Hypothalamus (tissue), 51 donors: ENCODE measurements at places on chromosomes 3 and 15.

DNA sequence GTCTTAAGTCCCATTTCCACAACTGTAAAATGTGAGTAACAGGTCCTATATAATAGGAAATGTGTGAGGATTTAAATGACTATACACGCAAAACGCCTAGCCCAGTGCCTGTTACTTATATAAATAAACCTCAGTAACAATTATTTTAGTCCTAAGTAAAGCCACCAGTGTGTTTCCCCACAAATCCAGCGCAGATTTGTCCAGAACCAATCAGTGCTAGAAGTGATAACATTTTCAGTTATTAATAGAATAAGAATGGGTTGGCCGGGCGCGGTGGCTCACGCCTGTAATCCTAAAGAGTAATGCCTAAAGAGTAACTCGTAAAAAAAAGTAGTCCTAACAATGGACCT lies 561 bp downstream of the RPAP1 start:
- DNase-seq = no peak

- DNase-seq = no peak
Measured at GRCh38 chr3:65398953-65399352, 639.8 kb downstream of the MAGI1 start.

- DNase-seq = no peak
Measured at GRCh38 chr3:170531054-170531453, 54.8 kb downstream of the SLC7A14 start.

DNA sequence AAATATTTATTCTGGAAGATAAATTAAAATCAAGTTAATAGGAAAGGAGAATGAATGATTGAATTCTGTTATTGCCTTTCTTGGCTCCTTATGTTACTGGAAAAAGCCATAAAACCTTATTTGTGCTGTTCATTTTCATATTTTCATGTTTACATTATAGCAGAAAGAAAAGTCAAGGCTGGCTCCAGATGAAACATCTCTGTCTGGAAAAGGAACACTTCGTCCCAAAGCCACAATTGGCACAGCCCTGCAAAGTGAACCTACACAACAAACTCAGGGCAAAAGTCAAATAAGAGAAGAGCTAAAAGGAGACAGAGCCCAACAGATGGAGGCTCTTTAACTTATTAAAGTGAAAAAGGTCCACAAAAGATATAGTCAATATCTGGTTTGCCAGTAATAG lies 73.4 kb downstream of the GTPBP8 start:
- no peak for DNase-seq

DNA sequence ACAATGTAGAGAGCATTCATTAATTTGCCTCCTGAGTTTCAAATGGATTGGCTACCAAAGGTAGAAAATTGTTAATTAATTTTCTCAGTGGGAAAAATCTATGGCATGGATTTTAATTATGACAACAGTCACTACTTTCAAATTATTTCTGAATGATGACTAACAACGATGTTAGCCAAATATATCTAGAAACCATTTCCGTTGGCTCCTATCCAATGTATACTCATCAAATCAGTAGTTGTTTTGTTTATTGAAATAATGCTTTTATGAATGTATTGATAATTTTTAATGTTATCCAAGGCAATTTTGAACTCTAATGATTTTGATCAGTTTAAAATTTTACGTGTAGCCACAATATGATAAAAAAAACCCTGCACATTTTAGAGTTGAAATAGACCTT lies 333.4 kb downstream of the NAALADL2 start:
- no peak for DNase-seq

GRCh38 chr3:100869787-100870186 lies 123.4 kb downstream of the ABI3BP start:
- no peak for DNase-seq

GRCh38 chr15:101063891-101064794 lies 145.0 kb downstream of the LRRK1 start:
- no peak for DNase-seq

- no peak for DNase-seq
Measured at GRCh38 chr15:63503739-63504246, 600 bp upstream of the USP3 start.

GRCh38 chr15:85582131-85583079 lies 202.0 kb downstream of the AKAP13 start:
- peak; percentile 15 for DNase-seq

DNA sequence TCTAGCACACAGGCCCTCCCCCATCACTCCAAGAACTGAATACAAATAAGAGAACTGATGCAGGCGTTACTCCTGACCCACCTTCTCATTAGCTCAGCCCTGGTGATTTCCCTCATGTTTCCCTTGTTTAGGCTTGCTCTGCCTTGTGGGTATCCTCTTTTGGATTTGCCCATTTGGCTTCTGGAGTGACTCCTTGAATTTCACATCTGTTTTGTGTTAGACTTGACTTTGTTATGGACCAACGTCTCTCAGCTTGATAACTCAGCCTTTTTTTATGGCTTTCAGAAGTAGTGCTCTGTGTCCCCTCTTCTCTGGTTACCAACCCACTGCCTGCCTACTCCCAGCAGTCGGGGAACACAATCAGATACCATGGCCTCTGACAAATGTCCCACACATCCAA lies 11.3 kb upstream of the TMOD3 start:
- no peak for DNase-seq

DNA sequence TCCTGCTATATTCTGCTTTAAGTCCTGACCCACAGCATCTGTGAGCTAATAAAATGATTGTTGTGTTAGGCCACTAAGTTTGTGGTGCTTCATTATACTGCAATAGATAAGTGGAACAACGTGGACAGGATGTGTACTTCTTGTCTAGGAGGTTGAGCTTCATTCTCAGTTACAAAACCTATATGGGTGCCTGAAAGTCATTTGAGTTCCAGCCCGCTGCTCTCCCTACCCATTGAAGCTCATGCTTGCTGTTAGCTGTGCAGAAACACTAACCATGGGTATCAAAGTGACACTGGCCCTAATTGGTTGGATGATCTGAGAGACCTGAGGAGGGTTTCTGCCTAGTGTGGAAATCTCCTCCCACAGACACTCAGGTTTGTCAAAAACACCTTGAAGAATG lies 357.2 kb downstream of the PDCD6IP start:
- DNase-seq = no peak

- no peak for DNase-seq
Measured at GRCh38 chr3:37050282-37050681, 57.0 kb downstream of the MLH1 start.

DNA sequence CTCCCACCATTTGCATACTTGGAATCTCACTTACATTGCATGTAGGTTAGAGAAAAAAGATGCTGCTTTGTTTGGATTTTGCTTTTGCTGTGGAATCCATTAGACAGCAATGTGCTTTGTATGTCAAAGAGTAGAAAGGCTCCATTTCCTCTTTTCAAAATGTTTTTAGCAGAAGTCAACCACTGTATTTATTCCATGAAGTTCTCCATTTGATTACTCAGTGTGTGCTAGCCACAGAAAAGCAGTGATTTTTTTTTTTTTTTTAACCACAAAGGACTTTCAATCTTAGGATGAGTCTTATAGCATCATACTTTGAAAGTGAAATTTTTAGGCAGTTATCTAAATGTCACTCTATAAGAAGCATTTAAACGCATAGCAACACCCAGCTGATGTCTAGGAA lies 285.0 kb upstream of the ADAMTS9 start:
- no peak for DNase-seq

GRCh38 chr3:178950676-178951075 lies 120.9 kb downstream of the ZMAT3 start:
- no peak for DNase-seq

DNA sequence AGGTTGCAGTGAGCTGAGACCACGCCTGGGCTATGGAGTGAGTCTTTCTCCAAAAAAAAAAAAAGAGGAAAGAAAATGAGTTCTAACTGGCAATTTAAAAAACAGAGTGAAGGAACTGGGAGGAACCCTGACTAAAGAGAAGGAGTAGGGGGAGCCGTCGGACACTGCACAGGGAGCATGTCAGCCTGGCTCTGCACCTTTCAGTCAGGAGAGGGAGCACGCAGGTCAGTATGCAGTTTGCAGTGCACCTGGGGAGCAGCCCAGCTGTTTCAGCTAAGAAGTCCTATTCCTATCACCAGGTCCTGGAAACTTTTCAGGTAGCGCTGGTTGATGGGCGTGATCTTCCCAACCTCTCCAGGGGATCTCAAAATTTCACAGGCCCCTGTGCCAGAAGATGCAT lies 14.9 kb upstream of the ZXDC start:
- DNase-seq = no peak

DNA sequence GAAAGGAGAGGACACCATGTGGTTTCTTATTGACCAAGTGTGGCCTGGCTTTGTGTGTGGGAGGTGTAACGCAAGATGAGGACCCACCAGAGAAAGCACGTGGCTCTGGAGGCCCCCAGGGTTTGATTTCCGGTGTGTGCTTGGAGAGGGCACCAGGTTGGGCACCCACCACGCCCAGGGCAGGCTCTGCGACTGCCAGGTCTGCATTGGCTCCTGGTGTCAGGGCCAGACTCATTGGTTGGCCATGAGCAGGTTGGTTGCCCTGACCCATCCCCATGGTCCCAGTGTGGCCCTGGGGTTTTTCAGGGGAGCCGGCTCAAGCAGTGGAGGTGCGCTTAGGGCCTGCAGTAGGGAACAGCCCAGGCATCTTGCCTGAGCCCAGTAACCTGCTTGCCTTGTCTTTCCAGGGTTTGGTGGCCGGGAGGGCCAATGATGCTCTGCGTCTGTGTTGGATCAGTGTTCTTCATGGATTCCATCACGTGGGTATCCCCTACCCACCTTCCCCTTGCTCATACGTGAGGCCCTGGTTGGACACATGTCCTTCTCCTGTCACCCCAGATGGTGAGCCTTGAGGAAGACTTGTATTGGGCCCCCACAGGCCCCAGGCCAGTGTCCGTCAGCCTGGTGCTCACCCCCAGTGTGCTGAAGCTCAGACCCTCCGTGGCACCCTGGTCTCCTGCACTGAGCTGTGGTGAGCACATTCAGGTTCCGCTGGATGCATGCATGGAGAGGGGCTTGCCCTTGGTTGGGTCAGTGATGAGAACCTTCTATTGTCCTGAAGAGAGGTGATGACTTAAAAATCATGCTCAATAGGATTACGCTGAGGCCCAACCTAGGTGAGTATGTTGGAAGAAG lies 193.9 kb downstream of the UBE3A start:
- no peak for DNase-seq

- no peak for DNase-seq
Measured at GRCh38 chr3:32438596-32439344, 47.1 kb downstream of the CMTM7 start.

GRCh38 chr15:53414167-53414566 lies 345.3 kb downstream of the WDR72 start:
- no peak for DNase-seq

DNA sequence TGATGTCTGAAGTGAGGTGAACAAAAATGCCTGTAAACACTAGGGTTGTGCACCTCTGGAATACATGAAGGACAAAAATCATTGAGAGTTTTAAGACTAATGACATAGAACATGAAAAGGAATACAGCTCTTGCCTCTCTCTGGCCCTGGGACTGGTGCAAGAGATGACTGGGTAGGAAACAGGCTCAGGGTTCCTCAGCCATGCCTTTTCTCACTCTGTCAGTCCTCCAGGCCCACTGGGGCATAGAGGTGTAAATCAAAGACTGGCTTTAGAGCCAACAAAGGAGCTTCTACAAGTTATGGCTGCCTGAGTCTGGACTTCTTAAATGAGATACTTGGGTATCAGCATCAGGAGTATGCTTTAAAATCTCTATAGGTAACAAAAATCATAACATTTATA lies 554.7 kb upstream of the KCNMB2 start:
- no peak for DNase-seq

DNA sequence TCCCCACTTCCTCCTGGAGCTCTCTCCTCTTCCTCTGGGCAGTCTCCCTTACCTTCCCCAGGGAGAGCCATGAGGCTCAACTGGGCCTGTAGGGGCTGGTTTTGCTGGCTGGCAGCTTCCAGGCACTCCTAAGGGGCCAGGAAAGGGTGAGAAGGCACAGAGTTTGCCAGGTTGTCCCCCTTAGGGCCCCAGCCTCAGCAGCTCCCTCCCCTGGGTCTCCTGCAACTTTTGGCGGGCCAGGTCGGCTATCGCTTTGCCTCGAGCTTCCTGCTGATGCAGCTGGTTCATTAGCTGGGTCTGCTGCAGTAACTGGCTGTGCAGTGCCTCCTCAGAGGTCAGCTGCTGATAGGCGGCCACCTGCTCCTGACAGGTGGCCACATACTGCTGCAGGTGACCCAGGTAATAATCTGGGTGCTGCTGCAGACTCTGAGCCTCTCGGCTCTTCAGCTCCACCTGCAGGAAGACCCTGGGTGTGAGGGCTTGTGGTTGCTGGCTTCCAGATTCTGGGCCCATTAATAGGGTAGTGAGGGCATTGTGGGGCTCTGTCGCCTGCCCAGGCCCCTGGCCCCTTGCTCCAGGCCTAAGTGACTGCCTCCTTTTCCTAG lies 29.7 kb upstream of the OR4F6 start:
- no peak for DNase-seq

- no peak for DNase-seq
Measured at GRCh38 chr3:144810160-144810559, 838.5 kb downstream of the DIPK2A start.

- DNase-seq = no peak
Measured at GRCh38 chr3:64909011-64909410, 221.2 kb upstream of the ADAMTS9 start.

- no peak for DNase-seq
Measured at GRCh38 chr3:182220013-182220412, 508.3 kb downstream of the SOX2 start.

DNA sequence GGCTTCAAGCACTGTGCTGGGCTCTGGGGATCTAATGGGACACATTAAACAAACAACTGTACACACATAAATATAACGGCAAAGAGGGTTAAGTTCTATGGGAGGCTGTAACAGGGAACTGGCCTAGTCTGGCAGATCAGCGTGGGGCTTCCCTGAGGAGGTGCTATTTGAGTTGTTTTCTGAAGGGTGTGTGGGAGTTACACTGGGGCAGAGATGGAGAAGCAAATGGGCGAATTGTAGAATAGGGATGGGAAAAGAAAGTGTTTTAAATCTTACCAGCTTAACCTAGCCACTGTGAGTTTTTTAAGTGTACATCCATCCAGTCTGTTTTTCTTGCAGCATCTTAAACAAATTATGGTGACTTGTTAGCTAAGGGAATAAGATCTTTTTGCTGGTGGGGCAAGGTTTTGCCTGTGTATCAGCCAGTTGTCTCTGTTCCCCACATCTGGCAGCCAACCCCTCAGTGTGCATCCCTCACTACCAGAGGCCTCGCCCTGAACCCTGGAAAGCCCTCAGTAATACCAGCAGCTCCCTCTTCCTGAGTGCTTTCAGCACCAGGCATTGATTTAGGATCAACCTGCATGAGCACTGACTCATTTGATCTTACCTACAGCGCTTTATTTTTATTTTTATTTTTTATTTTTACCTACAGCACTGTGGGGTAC lies 10.9 kb upstream of the IL16 start:
- no peak for DNase-seq

- peak; percentile 54 for DNase-seq
Measured at GRCh38 chr3:111998636-111999483, at the start of gene TAGLN3. TSS of gene TAGLN3 (plus strand) at chr3:111998922. CDS start at chr3:111999423, 501 bp downstream.

GRCh38 chr3:18223571-18223970 lies 201.6 kb downstream of the SATB1 start:
- no peak for DNase-seq
